Activated T-helper 2 cell treated with anti-CD3 and anti-CD28 coated beads, Interferon-gamma antibody, Interleukin-2, Interleukin-4, amounts not matched to agents 10 μg/mL and 5 μg/mL and 100 μg/mL, durations not matched to agents 14 hours and 24 hours and 36 hours (primary cell): ENCODE measurements at places on chromosomes 3 and 15.

DNA sequence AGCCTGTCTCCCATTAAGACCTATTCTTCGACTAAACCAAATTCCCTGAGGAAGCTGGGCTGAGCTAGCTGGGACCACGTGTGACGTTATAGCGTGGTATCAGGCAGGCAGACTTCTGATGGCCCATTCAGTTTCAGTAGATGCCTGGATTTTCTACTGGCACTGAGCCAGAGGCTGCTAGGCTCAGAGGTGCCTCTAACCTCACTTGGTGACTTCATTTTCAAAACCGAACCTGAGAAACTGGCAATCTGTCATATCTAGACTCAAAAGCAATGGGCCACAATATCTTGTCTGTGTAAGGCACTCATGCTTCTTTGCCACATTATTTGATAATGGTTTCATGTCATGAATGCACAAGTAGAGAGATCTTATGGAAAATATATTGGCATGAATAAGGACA is 352.1 kb upstream of the AZI2 start:
- no peak for DNase-seq

DNA sequence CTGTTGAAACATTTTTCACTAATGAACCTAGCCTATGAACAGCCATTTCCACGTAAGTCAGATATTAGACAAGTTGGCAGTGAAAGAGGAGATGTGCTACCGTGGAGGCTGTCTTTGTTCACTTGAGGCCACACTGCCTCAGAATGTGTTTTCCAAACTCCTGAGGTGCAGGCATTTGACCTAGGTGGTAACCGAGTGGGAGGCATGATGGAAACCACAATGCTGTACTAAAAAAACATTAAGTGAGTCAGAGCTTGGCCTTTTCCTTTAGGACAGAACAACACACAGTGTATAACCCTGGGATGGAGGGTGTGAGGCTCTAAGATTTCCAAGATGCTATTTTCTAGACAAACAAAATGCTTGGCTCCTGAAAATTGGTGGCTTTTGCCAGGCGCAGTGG is 406.3 kb downstream of the SOX2 start:
- DNase-seq = no peak

- no peak for DNase-seq
Observed at GRCh38 chr15:90592131-90592881, 62.6 kb downstream of the CRTC3 start.

DNA sequence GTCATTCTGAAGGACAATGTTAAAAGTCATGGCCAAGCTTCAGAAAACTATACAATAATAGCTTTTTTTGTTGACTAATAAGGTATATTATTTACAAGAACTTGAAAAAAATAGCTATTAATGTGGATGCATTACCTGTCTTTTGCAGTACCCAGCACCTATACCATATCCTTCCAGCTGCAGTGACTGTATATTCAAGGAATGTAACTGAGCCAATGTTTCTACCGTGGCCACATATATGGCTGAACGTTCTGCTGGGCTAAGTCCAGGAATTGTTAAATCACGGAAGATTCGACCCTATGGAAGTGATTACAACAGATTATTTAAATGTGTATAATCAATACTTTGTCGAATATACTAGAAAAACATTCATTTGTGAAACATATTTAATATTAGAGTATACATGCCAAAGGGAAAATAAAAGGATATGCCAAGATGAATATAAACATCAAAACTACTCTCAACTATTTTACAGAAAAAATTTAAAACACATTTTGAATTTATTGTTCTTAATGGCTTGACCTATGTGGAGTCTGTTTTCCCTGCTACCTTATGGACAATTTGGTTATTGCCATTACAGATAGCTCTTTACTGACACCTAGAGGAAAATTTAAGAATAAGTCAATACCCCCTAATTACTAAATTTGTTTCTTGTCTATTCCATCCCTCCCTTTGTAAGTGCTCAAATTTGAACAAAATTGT is 17.6 kb downstream of the ACAD11 start:
- no peak for DNase-seq

DNA sequence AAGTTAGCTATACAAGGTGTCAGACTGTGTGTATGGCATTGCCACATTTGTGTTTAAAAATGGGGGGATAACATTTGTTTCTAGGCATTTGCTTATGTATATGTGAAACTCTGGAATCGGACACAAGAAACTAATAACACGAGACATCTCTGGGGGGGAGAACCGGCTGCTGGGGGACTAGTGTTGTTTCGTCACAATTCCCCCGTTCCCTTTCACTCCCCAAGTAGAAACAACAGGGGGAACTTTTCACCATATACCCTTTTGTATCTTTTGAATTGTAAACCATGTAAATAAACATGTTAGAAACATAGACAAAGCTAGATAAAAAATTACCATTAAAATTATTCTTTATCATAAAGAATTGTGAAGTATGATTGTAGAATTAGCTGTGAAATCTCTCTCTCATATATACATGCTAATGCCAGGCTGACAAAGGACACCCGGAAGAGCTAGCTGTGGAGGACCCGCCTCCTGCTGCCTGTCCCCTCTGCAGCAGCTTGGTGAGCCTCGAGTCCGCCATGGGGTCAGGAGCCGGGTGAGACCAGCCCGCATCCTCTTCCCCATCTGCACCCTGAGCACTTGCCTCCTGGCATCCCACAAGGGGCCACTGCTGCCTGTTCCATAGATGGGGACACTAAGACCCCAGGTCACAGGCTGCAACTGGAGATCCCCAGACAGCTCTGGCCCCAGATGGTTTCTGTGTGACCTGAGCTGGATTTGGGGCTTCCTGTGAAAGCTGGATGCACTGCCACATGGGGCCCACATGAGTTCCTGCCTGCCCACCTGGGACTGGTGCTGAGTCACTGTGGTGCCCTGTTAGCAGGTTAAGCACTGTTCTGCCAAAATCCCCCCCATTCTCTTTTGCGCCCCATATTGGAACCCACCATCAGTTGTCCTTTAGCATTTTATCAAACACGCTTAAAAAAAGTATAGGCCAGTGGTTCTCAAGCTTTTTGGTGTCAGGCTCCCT is 91.6 kb downstream of the IQSEC1 start:
- no peak for DNase-seq

DNA sequence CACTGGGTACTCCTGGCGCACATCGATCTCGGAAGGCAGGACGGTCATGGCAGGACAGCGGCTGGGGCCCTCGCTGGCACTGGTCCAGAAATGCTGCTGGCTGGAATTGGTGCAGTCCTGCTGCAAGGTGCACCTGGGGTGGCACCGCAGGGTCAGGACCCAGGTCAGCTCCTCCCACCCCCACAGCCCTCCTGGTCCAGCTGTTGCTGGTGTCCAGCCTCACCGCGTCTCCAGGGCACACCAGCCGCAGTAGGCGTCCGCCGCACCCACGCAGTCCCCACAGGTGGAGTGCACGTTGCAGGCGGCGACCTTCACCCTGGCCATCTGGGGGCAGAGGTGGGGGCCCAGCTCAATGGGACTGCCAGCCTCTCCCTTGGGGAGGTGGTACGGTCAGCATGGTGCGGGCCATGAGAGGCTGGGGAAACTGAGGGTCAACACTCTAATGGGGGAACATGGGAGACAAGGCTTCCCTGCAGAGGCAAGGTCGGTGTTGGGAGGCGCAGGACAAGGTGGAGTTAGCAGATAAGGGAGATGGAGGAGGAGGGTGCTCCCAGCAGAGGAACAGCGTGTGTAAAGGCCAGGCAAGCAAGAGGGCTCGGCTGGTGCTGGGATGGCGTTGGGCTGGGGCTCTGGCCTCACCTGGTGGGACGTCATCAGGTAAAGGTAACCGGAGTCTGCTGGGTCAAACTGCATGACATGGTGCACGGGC is 20.4 kb downstream of the PLXND1 start:
- no peak for DNase-seq
